ENCODE measurements at places on chromosomes 7 and 10. TPM values are rescaled to one million over a fixed set of nuclear protein-coding genes. Genes with fewer than 3 reads are reported as not detected.

The HIPK2 gene
- 3.0 TPM for total RNA-seq

The CSTF2T gene
- 16.0 TPM for total RNA-seq

The SLC26A3 gene
- total RNA-seq, result not detected

The SOSTDC1 gene
- 21.1 TPM for total RNA-seq

The PRPS1L1 gene
- total RNA-seq, result not detected

The AKR1C3 gene
- 95.6 TPM for total RNA-seq

The EFCAB10 gene
- total RNA-seq, result not detected

The COMMD3 gene
- 12.4 TPM for total RNA-seq

The XRCC2 gene
- 9.1 TPM for total RNA-seq

The CADPS2 gene
- 1.6 TPM for total RNA-seq

The PHKG1 gene
- 1.7 TPM for total RNA-seq

The NHLRC2 gene
- 29.1 TPM for total RNA-seq

The CC2D2B gene
- total RNA-seq, result not detected

The LIPF gene
- not detected for total RNA-seq

The LRRTM3 gene
- total RNA-seq, result not detected

The TUBB8 gene
- total RNA-seq, result not detected

The EMX2 gene
- total RNA-seq, result not detected

The PNLIP gene
- total RNA-seq, result not detected

The NUDT13 gene
- total RNA-seq, result 2.7 TPM

The RGR gene
- total RNA-seq, result not detected

The OPN4 gene
- not detected for total RNA-seq

The MMD2 gene
- total RNA-seq, result not detected

The TFR2 gene
- total RNA-seq, result 1.7 TPM

The EGFR gene
- 28.1 TPM for total RNA-seq

The GARIN1A gene
- 0.86 TPM for total RNA-seq

The CNPY1 gene
- total RNA-seq, result not detected

The GCK gene
- not detected for total RNA-seq

The GIMAP7 gene
- total RNA-seq, result not detected

The GHRHR gene
- total RNA-seq, result not detected

The SPDYE9 gene
- total RNA-seq, result not detected

The RET gene
- not detected for total RNA-seq

The KNDC1 gene
- total RNA-seq, result not detected

The SUN3 gene
- not detected for total RNA-seq

The PFKFB3 gene
- total RNA-seq, result 15.2 TPM

The MMRN2 gene
- 23.4 TPM for total RNA-seq

The SHH gene
- 22.6 TPM for total RNA-seq

The DLX6 gene
- total RNA-seq, result not detected

The CCDC136 gene
- total RNA-seq, result not detected

The LIPK gene
- not detected for total RNA-seq

The FRMPD2 gene
- not detected for total RNA-seq

The MEST gene
- total RNA-seq, result 66.5 TPM

The FXYD4 gene
- not detected for total RNA-seq

The ADAMTS14 gene
- 0.03 TPM for total RNA-seq

The WDFY4 gene
- total RNA-seq, result 0.10 TPM

The NKX1-2 gene
- not detected for total RNA-seq

The C10orf105 gene
- 0.20 TPM for total RNA-seq

The C7orf33 gene
- not detected for total RNA-seq

The ZPBP gene
- not detected for total RNA-seq

The HOGA1 gene
- 0.36 TPM for total RNA-seq

Measured in HT-29 (cell line).